Stimulated activated naive B cell treated with anti-CD40 and anti-IgM and Interleukin-4, amounts not matched to agents 10 μg/mL and 1 μg/mL and 100 μg/mL, for 72 hours (primary cell): ENCODE measurements at places on chromosomes 1 and 21.

GRCh38 chr1:20361805-20362381, 71.2 kb downstream of the VWA5B1 start:
- no peak for DNase-seq

GRCh38 chr1:203644661-203645510, 18.3 kb downstream of the ATP2B4 start:
- DNase-seq = no peak

- no peak for DNase-seq
These were observed 22.5 kb downstream of the MAP3K7CL start for GRCh38 chr21:29152916-29153315.

DNA sequence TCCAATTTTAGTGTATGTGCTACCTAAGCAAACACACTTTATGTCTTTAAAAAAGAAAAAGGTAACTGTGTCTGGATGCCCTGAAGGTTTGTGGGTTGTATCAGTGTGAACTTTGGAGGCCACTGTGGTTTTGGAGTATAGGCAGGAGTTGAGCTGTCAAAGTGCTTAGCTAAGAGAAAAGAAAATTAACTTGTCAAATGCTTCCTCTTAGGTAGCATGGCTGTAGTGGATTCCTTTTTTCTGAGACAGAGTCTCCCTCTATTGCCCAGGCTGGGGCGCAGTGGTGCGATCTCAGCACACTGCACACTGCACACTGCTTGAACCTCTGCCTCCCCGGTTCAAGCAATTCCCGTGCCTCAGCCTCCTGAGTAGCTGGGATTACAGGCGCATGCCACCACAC, 11.2 kb upstream of the SLC41A1 start:
- DNase-seq = no peak

DNA sequence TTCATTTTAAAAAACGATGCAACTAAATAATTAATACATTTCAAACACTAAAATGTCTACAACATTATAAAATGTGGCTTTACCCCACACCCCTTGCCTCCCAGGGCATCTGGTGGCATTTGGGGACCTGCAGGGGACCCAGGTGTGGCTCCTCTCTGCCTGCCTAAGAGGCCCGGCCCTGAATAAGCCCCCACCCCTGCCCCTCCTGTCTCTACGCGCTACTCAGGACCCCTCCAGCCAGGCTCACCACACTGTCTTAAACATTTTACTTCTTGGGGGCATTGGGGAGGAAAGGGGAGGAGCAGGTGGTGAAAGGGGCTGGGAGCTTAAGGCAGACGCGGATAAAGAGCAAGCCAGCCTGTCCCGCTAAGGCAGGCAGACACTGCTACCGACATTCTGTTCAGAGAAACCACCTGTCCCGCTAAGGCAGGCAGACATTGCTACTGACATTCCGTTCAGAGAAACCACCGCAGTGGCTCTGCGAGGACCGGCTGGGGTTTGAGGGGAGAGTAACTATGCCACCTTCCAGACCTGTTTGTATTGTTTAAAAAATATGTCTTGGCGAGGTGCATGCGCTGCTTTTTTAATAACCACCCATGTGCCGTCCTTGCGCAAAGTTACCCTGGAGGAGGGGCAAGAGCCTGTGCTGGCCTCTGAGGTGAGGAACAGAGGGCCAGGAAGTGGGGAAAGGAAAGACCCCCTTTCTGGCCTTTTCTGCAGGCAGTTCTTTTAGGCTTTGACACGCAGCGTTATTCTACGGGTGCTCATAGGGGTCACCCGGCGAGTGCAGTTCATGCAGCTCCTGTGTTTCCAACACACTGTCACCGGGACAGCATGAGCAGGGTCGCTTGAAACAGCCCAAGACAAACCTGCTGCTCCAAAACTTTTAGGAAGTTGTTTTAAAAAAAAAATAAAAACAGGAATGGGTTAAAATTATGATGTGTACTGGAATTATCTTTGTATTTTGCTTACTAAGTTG, 51.3 kb upstream of the RIPK4 start:
- DNase-seq = no peak
